Stimulated activated CD4-positive, alpha-beta T cell treated with anti-CD3 and anti-CD28 coated beads, Interleukin-1b, Interleukin-23, amount 100 ng/mL, for 24 hours (primary cell): ENCODE measurements at places on chromosomes 2 and 18.
A peak's percentile ranks its signal among the peaks of the same experiment; 100 is the strongest.

- DNase-seq, result no peak
Measured at GRCh38 chr2:58039170-58039611, 7.4 kb upstream of the VRK2 start.

GRCh38 chr2:100262555-100263320 lies 59.6 kb downstream of the LONRF2 start:
- peak; percentile 40 for DNase-seq

DNA sequence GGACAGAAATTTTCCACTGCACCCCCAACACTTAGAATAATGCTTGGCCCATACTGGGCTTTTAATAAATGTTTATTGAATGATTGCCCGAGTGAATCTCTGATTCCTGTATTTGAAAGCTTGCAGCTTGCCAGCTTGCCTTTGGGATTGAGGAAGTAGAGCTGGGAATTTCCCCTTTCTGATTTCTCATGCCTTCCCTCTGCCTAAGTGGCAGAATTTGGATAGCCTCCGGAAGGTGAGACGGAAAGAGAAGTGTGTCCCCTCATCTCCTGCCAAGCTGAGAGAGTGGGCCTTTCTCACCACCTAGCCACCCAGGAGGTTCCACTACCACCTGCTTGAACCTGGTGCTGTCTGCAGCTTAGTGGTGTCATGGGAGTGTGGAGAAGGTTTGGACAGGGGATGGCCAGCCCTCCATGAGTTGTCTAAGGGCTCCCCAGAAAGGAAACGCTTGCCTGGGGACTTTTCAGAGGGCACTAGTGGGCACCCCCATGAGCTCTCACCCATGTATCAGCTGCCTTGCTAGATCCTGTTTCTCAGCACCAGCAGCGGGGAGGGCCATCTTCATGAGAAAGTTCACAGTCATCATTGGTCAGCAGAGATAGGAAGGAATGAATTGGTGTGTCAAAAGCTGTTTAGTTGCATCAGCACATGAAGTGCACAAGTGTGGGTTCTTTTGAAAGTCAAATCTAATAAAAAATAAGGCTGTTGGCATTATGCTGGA lies 8.6 kb upstream of the NCOA1 start:
- no peak for DNase-seq

DNA sequence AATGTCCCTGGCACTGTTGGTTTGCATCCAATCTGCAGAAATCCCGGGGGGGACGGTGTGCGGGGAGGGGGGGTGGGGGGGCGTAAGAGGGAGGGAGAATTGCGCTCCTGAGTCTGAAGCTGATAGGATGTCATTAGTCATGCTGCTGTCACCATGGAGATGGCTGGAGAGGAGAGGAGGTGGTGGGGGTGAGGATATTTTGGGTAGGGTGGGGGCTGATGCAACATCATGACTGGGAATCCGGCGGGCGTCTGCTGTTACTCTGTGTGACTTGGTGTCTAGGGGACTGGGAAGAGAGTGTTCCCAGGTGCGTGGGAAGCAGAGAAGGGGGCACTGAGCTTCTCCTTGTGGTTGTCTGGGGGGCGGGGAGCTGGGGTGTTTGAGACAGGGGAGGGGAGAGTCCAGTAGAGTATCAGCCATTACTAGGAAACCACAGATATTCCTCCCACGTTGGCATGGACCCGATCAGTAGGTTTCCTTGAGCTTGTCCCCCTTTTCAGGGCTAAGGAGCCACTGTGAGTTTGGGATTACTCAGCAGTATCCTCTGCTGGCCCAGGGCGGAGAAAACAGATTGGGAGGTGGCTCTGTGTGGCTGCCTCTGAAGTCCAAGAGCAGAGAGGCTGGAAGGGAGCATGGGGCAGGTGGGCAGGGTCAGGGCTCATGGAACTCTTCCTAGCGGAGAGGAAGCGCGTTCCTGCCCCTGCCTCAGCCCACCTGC lies 18.9 kb downstream of the TET3 start:
- DNase-seq, result no peak

- DNase-seq, result no peak
Measured at GRCh38 chr2:164662066-164662465, 40.8 kb upstream of the GRB14 start.

GRCh38 chr18:35688757-35689156 lies 107.2 kb downstream of the GALNT1 start:
- no peak for DNase-seq

DNA sequence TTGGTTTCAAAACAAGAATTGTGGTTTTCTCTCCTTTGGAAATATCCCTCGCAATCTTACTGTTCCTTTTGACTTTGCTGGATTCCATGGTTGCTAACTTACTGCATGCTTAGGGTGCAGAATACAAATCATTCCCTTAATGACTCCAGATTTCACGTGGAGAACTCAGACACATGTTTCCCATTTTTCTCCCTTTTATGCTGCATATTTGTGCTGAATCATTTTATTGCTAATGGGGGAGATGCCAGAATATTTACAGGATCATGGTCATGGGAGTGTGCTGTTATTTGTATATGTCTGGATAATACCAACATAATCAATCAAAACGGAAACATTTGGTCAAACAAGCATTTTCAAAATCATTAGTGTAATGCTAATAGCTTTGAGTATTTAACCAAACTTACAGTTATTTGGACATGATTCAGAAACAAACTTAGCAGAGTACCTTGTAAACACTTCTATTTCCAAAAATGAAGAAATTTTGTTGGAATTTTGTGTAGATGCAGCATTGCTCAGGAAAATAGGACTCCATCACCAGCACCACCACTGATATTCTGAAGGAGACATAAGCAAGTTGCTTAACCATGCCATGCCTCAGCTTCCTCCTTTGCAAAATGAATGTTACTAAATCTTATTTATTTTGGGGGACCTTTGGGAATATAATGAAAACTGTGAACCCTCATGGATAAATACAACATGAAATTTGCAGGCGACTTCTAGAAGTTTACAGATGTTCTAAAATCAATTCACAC lies 122.5 kb upstream of the RND3 start:
- DNase-seq, result no peak

GRCh38 chr2:177989029-177989885 lies 83.3 kb downstream of the PDE11A start:
- no peak for DNase-seq

DNA sequence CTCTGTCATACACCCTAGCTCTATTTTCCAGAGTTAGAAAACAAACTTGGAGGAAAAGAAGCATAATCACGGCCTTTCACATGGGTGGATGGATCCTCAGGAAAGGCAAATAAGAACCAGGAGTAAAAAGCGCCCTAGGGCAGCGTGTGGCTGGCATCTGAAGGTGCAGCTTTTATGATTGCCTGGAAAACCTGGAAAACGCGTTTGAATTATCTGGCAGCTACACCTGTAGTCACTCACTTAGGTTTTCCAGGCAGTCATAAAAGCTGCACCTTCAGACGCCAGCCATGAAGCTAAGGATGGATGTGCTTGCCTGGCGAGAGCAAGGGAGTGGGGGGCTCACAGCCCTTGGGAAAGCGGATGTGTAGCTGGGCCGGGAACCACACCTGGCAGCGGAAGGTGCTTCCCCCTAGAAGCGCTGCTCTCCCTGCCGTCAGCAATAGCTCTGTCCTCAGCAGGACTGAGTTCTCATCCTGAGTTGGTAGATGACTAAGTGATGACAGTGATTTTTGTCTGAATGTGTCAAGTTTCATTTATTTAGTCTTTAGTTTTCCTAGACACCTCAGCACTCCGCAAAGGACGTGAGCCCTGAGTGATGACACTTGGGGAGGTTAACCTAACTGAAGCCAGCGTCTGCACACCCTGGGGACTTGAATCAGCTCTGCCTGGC lies 82.0 kb downstream of the DCDC2C start:
- DNase-seq, result no peak

DNA sequence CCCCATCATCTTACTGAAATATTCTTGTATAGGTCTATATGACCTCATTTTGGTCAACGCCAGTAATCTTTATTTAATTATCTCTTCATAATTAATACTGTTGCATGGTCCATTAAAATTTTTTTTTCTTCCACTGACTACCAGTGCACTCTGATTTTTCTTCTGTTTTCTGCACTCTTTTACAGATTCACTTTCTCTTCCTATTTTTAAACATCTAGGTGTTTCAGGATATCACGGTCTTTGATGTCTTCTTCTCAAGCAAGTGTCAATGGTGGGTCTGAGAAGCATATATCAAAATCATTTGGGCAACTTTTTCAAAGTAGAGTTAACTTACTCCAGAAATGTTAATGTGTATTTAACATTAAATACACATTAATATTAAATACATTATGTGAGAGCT lies 51.4 kb downstream of the CCDC141 start:
- no peak for DNase-seq

DNA sequence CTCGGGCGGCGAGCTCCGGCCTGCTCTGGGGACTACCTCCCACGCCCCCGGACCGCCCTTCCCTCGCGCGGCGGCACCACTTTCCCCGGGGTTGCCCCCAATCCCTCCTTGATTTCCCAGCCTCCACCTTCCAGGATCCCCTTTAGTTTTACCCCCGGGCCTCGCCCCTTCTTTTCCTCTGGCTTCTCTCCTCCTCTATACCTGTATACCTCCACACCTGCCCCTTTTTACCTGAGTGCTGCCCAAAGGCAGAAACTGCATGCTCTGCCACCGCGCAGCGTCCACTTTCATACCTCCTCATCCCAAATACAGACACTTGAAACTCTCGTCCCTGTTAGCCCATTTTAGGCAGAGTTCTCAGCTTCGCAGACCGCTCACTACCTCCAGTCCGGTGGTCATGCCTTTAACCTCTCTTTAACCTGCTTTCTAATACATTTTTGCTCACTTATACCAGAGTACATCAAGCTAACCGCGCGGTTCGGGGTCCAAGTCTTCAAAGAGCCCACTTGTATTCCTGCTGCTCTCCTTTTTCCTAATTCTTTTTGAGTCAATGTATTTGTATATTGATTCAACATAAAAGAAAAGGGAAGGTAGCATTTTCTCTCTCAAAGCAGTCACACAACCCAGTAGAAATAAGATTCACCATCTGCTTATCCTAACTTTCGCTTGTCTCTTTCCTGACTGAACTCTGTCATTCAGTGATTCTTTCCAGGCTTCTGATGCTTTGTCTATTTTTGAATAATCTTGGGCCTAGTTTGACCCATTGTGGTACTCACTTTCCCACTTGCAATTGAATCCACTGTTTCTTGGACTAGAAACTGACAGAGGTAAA lies 901 bp downstream of the SPOPL start:
- DNase-seq, result no peak

DNA sequence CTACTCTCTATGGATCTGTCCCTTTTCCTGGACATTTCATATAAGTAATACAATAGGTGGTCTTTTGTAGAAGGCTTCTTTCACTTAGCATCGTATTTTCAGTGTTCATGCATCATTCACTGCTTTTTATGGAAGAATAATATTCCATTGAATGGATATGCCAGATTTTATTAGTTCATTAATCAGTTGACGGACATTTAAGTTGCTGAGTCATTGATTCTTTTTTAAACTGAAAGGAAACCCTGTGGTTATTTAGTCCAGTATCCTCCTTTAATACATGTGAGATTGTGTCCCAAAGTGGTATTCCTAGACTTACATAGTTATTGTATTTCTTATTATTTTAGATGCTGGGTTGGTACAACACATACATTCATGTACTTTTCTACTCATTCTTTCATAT lies 162.1 kb upstream of the UNC80 start:
- DNase-seq, result no peak

DNA sequence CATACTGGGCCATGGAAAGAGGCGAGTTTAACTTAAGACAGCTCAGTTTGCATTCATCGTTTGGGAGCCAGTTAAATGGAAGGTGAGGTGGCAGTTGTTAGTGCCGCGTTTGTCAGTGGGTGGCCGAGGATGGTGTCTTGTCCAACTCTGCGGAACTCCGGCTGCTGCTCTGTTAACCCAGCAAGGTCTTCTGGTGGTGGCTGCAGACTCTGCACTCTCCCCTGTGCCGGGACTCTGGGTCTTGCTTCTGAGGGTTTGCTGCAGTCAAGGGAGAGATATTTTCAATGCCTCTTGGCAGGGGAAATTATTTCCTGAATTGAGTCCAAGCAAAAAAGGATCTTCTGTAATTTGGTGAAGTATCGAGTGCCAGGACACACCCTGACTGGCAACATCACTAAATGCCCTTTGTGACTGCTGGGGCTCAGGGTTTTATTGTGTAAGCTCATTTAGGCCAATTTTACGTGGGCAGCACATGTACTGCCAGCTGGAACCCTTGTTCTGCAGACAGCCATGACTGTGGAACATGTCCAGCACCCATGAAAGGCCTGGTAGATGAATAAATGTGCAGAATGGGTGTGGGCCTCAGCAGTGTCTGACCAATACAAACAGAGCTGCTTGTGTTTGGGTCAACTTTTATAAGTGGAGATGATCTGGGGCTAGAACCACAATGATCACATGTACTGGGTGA lies 58.1 kb downstream of the IL1R2 start:
- DNase-seq, result no peak

- no peak for DNase-seq
Measured at GRCh38 chr2:160460333-160460731, 33.3 kb downstream of the RBMS1 start.

GRCh38 chr2:220499225-220499624 lies 871.8 kb downstream of the SLC4A3 start:
- DNase-seq, result no peak

- DNase-seq, result no peak
Measured at GRCh38 chr18:54125429-54125828, 99.0 kb downstream of the MBD2 start.
